ENCODE measurements at places on chromosomes 6 and 20. TPM values are rescaled to one million over a fixed set of nuclear protein-coding genes. Genes with fewer than 3 reads are reported as not detected.

The CPNE5 gene
- not detected for total RNA-seq

The IRF4 gene
- total RNA-seq: under 0.01 TPM

The IP6K3 gene
- total RNA-seq: not detected

The MRPS26 gene
- 77.8 TPM for total RNA-seq

The TSBP1 gene
- total RNA-seq: not detected
